ENCODE measurements at places on chromosomes 5 and 9. TPM values are rescaled to one million over a fixed set of nuclear protein-coding genes. Genes with fewer than 3 reads are reported as not detected.

Gene COL23A1
- 1.8 TPM for polyA plus RNA-seq

Gene LIFR
- 48.9 TPM for polyA plus RNA-seq

Gene SLC36A3
- not detected for polyA plus RNA-seq

Gene FUT7
- polyA plus RNA-seq, result 0.10 TPM

GRCh38 chr9:135304886-135305285 lies 174.7 kb upstream of the PPP1R26 start:
- DNase-seq, result no peak

DNA sequence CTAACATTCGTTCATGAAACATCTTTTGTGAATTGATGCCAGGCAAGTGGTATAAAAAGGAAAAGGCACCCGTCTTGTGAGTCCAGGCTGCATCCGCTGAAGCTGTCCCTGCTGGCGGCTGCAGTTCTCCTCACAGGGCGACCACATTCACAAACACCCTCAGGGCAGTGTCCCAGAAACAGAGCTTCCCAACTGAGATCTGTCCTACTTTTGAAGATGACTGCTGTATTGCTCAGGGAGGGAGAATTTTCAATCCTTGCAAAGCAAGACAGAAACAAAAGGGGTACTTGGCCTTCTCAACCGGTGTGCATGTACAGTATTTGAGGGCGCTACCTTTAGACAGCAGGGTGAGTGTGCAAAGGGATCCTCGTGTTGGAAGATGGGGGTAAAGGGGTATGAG lies 316.1 kb downstream of the GADD45G start:
- DNase-seq, result no peak

Data from hindlimb muscle (tissue), 1 donor.